Activated CD8-positive, alpha-beta memory T cell treated with anti-CD3 and anti-CD28 coated beads, Interleukin-2, amount 10 ng/mL, durations not matched to agents 7 days and 5 days (primary cell): ENCODE measurements at places on chromosomes 3 and 15.

GRCh38 chr3:182902236-182902635, 78.1 kb downstream of the DCUN1D1 start:
- no peak for DNase-seq

DNA sequence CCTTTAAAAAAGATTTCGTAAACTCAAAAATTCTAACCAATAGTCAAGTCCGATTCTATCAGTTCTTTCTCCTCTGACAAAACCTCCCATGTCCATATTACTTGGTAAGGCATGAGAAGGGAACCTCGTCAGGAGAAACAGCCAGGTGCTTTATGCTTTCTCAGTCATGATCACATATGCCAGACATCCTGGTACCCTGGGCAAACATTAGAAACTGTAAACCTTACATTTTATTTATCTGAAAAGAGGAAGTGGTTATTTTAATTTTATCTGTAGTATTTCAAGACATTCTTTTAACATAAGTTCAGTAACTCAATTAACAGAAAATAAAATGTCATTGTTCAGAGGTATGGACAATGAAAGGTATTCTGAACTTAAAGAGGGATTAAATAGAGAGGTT, 474.8 kb upstream of the GBE1 start:
- DNase-seq, result no peak

DNA sequence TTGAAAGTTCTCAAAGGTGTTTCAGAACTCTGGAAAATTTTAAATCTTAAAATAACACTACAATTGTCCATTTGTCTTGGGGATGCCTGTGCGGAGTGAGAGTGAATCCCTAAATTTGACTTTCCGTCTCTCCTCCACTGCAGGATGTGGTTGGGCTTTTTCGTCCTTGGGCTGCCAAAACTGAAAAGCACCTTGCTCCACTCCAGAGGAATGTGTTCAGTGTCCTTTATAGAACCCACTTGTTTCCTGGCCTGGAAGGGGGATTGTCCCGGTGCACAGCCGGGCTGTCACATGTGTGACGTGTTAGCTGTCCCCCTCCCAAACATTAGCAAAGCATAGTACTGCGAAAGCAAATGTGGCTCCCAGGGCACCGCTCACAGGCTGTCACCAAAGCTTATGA, 69.6 kb upstream of the ATP10A start:
- no peak for DNase-seq

DNA sequence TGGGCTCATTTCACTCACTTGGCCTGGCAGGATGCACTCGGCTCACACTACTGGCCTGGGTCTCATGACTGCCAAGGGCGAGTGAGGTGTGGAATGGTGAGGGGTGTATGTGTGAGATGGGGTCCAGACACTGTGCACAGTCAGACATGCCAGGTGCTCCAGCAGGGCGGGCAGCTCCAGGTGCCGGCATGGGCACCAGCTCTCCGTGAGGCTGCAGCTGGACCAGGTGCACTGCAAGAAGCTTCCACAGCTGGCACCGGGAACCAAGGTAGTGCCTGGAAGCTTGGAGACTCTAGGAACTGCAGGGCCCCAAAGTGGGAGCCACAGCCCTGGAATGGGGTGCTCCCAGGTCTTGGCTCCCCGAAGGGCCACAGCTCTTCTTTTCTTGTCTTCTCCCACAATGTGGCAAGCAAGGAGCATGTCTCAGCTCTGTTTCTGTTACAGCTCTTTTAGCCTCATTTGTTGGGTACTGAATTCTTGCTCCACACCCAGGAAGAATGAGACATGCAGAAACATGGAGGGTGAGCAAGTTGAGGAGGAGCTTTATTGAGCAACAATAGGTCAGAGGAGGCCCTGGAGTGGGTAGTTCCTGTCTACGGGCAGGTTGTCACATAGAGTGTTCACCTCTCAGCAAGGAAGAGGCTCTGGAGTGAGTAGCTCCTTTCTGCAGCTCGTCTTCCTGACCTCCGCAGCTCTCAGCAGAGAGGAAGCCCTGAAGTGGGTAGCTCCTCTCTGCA, 762.8 kb downstream of the CADM2 start:
- DNase-seq, result no peak

DNA sequence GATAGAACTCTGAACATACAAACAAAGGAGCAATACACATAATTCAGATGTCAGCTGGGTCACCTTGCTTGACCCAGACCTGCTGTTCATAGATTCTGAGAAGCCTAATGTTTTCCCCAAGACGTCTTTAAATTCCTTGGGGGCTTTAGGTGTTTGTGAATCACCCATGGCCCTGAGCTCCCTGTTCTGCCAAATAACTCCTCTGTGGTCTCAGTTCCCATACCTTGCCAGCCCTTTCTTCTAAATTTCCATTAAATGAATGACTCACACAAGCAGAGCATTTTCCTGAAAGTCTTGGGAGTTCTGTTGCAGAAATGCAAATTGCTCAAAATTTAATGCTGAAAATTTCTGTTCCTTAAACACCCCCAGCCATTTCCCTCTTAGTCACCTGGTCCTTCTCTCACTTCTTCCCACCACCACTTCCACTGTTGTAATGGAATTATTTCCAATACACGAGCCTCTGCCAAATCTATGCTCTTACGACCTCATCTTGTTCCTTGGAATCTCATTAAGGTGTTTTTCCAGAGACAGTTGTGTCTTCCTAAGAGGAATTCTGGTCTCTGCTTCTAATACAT, 33.4 kb upstream of the PSMD6 start:
- no peak for DNase-seq
